Cardiac fibroblast (primary cell): ENCODE measurements at places on chromosomes 2 and 18.

GRCh38 chr2:128315122-128315828, 3.4 kb downstream of the HS6ST1 start:
- no peak for DNase-seq

DNA sequence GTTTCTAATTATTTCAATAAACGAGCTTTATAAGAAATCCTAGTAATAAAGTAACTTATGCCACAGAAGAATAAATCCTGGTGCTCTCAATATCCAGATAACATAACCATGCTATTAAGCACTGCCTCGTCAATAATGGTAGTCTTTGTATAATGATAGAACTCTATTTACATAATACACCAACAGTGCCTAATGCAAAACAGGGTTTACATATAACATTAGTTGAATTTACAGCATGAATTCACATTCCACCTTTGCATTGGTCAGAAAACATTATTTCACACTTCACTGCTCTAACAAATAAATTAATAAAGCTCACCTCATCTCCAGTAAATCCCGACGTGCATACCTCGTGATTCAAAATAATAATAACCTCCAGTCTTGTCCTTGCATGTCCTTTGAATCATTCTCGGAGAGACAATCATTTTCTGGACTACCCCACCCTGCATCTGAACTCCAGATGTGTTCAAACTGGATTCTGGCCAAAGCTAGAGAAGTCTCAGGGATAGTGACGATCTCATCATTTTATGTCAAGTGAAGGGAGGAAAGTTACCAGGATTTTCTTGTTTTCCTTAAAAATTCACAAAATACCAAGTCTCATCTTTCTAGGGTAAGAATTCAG, 189.2 kb downstream of the NCKAP5 start:
- no peak for DNase-seq

DNA sequence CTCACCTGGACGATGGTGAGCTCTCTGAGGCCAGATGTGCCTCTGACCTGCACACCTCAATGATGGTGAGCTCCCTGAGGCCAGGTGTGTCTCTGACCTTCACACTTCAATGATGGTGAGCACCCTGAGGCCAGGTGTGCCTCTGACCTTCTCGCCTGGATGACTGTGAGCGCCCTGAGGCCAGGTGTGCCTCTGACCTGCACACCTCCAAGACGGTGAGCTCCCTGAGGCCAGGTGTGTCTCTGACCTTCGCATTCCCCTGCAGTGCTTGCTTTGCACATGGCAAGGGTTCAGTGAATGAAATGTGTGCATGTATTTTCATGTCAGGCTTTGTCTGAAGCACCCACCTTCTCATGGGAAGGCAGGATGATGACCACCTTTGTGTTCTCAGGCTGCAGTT, 95.5 kb downstream of the PTGR3 start:
- no peak for DNase-seq

- no peak for DNase-seq
Observed at GRCh38 chr2:85777441-85777861, 23.7 kb downstream of the ATOH8 start.

DNA sequence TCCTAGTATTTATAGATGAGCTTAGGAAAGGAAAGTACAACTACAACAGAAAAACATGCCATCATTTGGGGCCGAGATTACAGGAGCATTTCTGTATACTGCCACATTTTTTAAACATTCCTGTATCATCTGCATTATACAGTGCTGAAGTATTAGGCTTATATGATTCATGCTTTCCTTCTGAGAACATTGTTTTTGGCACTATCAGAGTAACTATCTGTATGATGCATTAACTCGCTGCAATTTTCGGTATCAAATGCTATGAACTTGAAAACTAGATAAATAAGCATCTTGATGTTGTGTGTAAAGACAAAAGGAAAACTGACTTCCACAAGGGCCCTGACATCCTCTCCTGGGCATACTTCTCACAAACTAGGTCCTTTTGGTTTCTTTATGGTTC, 102.0 kb downstream of the RIT2 start:
- peak; percentile 80 for DNase-seq

DNA sequence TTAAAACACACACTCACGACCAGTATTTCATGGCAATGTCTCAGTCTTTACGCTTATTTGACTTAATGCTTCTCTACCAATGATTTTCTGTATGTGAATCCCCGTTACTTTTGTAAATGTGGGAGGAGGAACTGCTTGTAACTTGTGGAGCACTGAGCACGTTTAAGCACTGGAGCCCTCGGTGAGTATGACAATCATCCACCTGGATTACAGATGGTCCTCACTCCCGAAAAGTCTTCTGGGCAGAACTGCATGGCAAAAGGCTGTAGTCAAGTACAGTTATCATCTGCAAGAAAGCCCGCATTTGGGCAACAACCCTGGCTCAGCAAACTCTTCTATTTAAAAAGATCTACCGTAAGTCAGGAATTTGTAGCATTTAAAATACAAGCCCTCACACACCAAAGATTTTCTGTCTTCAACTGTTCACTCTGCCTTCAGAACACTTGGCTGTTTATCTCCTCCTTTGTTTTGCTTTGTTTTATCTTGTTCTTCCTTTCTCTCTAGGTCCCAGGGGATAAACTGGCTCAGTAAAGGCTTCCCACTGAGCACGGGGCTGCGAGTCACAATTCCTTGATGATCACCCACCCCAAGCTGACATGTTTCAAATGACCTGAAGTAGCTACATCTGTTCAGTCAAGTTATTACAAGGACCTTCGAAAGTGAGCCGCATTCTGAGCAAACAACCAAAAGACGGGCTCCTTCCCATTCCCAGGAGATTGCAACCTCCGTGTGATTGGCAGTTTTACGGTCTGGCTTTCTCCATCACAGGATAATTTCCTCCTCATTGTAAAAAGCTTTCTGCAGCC, 102.2 kb downstream of the DLGAP1 start:
- no peak for DNase-seq

DNA sequence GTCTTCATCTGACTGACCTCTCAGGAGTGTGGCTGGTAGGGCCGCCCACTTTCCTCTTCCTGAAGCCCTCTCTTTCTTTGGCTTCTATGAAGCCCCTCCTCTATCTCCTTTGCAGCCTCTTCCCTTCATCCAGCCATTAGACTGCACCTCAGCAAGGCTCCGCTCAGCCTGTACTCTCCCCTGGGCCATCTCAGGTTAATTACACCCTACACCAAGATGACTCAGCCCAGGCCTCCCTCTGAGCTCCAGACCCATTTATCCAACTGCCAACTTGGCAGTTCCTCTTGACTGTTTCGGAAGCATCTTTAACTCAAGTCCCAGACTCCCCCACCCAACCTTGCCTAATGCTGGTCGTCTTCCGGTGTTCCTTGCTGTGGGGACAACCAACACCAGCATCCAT, 5.8 kb upstream of the WNT6 start:
- DNase-seq: peak; percentile 43

- no peak for DNase-seq
Observed at GRCh38 chr18:73674125-73674865, 473.3 kb downstream of the FBXO15 start.

GRCh38 chr18:22340331-22340730, 77.4 kb downstream of the CTAGE1 start:
- no peak for DNase-seq

GRCh38 chr2:149858901-149859634, 271.5 kb upstream of the MMADHC start:
- DNase-seq: peak; percentile 39

- no peak for DNase-seq
Observed at GRCh38 chr18:8791171-8791651, 85.9 kb downstream of the MTCL1 start.

GRCh38 chr18:64893349-64893748, 744.5 kb upstream of the LINC00305 start:
- no peak for DNase-seq

GRCh38 chr2:199462347-199462955, 4.7 kb upstream of the SATB2 start:
- no peak for DNase-seq
